ENCODE measurements at places on chromosomes 3 and 15.

DNA sequence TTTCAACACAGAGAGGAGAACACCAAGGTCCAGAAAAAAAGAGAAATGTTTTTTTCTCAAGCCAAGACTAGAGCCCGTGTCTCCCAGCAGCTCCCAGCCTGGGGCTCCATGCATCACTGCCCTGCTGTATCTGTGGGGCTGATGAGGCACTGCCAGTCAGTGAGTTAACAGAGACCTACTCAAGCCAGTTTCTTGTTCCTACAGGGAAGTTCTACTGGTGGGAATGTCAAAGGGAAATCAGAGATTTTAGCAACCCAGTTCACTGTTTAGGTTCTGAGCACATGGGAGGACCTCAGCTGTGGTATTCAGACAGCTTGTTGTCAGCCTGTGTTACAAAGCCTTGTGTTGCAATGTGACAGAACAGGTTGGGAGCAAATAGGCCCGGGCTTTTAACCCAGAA lies 234.3 kb downstream of the TLE3 start:
- no peak for DNase-seq

- DNase-seq, result no peak
These were observed 92.6 kb upstream of the CHL1 start for GRCh38 chr3:103991-104390.

- no peak for DNase-seq
These were observed 567.8 kb downstream of the ZIC1 start for GRCh38 chr3:147977001-147977400.

DNA sequence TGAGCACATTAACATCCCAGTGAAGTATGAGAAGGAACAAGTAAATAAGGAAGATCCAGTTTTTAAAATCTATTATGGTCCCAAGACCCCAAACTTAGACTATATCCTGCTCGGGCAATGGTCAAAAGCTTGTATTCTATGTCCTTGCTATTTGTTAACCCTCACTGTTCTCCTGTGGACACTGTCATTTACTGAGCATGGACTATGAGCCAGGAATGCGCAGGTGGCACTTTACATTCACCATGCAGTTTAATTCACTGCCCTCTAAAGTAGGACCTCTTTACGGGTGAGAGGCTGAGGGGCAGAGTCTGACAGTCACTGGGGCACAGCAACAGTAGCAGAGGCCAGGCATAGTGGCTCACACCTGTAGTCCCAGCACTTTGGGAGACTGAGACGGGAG lies 28.6 kb downstream of the SPATA12 start:
- no peak for DNase-seq

- no peak for DNase-seq
These were observed 25.6 kb downstream of the LYSMD4 start for GRCh38 chr15:99707473-99708270.

DNA sequence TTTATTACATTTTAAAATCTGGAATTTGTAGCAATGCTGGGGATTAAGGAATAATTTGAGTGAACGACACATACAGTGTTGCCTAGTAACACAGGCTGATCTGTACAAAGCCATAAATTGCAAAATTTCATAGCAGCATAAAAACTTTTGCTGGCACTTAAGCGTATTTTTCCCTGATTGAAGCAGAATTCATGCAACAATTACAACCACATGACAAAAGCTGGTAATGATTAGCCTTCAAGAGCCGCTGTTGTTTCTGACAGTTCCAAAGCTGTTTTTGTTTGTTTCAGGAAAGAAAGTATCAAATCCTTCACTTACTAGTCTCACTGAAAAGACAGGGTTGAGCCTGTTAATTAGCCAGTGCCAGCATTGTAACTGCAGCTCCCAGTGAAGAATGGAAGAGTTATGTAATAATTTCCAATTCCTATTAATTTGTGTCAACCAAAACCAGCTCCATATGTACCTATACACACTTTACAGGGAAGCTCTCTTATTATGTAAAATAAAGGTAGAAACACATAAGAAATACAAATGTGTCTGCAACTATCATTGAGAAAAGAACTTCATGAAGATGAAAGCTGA lies 60.7 kb downstream of the AGTR1 start:
- no peak for DNase-seq
